ENCODE measurements at places on chromosomes 2 and 18. TPM values are rescaled to one million over a fixed set of nuclear protein-coding genes. Genes with fewer than 3 reads are reported as not detected.

DNA sequence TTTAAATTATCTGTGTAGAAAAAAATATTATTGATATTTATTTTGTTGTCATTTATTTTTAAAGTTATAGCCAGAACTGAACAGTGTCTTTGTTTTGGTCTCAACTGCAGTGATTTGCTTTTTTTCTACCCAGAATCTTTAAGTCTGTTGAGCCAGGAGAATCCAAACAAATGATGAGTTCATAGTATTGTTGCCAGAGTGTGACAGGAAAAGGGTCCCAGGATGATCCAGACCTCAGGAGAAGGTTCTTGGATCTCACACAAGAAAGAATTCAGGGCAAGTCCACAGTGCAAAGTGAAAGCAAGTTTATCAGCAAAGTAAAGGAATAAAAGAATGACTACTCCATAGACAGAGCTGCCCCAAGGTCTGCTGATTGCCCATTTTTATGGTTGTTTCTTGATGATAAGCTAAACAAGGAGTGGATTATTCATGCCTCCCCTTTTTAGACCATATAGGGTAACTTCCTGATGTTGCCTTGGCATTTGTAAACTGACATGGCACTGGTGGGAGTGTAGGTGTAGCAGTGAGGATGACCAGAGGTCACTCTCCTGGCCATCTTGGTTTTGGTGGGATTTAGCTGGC is 127.1 kb downstream of the AGPS start:
- H3K4me1 ChIP-seq: peaks cover 4% of the 10 kb centered on the region
- H3K27ac ChIP-seq: no peak overlapping the region
- no peak for DNase-seq
- H3K36me3 ChIP-seq: peaks cover 19% of the 10 kb centered on the region
- H3K4me3 ChIP-seq: no peak overlapping the region

- DNase-seq: no peak
- H3K4me1 ChIP-seq: no peaks in the 10 kb centered on the region
- no peak overlapping the region for H3K4me3 ChIP-seq
- H3K27me3 ChIP-seq: peaks cover 11% of the 10 kb centered on the region
- H3K36me3 ChIP-seq: no peaks in the 10 kb centered on the region
Observed at GRCh38 chr2:227643990-227644551, 22.5 kb upstream of the SCYGR5 start.

- DNase-seq: no peak
- H3K36me3 ChIP-seq: peaks cover 31% of the 10 kb centered on the region
- peak overlapping the region; percentile 63 for H3K4me3 ChIP-seq
- H3K27me3 ChIP-seq: no peaks in the 10 kb centered on the region
- H3K27ac ChIP-seq: peak overlapping the region; percentile 64
Observed at GRCh38 chr18:23540867-23541266, 37.6 kb downstream of the RMC1 start.

DNA sequence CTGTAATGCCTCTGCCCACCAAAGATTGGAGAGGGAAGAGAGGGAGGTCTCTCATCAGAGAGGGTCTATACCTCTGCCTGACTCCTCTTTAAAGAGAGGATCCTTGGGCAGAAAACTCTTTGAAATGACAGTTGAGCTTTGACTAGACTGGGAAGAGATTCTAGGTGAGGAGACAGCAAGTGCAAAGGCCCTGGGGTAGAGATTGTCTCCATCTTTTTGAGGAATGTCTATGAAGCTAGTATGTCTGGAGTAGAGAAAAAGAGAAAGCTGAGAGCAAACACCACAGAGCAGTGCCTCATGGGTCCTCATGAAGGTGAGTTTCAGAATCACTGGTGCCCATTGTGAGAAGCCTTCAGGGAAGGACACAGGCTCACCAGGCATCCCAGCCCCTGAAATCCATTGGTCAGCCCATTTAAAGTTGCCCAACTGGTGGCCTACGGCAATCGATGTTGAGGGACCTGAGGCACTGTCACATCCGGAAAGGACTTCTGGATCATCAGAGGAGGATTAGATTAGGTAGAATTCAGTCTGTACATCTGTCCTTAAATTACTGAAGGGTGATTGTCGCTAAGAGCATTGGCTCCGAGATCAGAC is 31.5 kb downstream of the LBH start:
- H3K4me3 ChIP-seq: no peak overlapping the region
- no peak for DNase-seq
- H3K27me3 ChIP-seq: no peaks in the 10 kb centered on the region
- H3K4me1 ChIP-seq: peaks cover 55% of the 10 kb centered on the region
- peaks cover 44% of the 10 kb centered on the region for H3K36me3 ChIP-seq

- H3K4me1 ChIP-seq: no peaks in the 10 kb centered on the region
- H3K36me3 ChIP-seq: no peaks in the 10 kb centered on the region
- no peak overlapping the region for H3K27ac ChIP-seq
- no peak for DNase-seq
- no peak overlapping the region for H3K4me3 ChIP-seq
- H3K27me3 ChIP-seq: peaks cover 21% of the 10 kb centered on the region
Observed at GRCh38 chr18:8657873-8658470, 47.4 kb upstream of the MTCL1 start.

SLC9A4 gene
- 0.06 TPM for total RNA-seq

DNA sequence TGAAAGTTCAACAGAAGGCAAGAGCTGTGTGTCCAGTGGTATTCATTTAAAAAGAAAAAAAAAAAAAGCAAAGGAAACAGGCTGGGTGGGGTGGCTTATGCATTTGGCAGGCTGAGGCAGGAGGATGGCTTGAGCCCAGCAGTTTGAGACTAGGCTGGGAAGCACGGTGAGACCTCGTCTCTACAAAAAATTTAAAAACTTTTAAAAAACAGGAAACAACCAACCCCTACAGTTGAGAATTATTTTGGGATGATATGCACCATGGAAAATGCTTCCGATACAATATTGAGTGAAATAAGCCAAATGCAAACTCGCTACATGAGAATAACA is 31.2 kb downstream of the PTPN18 start:
- H3K36me3 ChIP-seq: peaks cover 20% of the 10 kb centered on the region
- DNase-seq: no peak
- H3K27me3 ChIP-seq: peaks cover 2% of the 10 kb centered on the region
- peaks cover 4% of the 10 kb centered on the region for H3K4me1 ChIP-seq

GRCh38 chr2:235669983-235670962 is 176.4 kb downstream of the AGAP1 start:
- H3K36me3 ChIP-seq: no peaks in the 10 kb centered on the region
- peak; percentile 27 for DNase-seq
- H3K27ac ChIP-seq: no peak overlapping the region

- no peaks in the 10 kb centered on the region for H3K27me3 ChIP-seq
- DNase-seq: peak; percentile 30
- peak overlapping the region; percentile 68 for H3K4me3 ChIP-seq
- peak overlapping the region; percentile 89 for H3K27ac ChIP-seq
Observed at GRCh38 chr18:38940863-38941531, 1375.4 kb upstream of the CELF4 start.

RAX gene
- not detected for total RNA-seq

- no peak for DNase-seq
- peaks cover 7% of the 10 kb centered on the region for H3K36me3 ChIP-seq
- peak overlapping the region; percentile 73 for H3K4me3 ChIP-seq
- peaks cover 3% of the 10 kb centered on the region for H3K27me3 ChIP-seq
Observed at GRCh38 chr2:47782381-47782670, 619 bp upstream of the MSH6 start.

STEAP3 gene
- not detected for total RNA-seq

DNA sequence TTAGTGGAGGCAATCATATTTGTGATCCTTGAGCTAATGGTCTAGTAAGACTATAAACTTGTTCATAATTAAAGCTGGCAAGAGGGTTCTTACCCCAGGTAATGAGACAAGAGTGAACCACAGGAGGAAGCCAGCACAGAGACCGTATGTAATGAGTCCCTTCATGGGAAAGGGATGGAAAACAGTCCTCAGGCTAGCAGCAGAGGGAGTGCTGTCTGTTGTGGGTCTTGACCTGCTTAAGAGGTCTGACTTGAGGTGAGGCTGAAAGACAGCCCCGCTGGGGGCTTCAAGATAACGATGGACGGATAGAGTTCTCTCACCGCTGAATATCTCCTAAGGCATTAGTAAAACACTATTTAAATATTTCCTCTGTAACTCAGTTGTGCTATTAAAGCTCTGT is 16.2 kb upstream of the POLE4 start:
- peaks cover 14% of the 10 kb centered on the region for H3K27me3 ChIP-seq
- H3K4me1 ChIP-seq: peaks cover 17% of the 10 kb centered on the region
- no peak overlapping the region for H3K27ac ChIP-seq
- no peak overlapping the region for H3K4me3 ChIP-seq

CXCR1 gene
- 0.14 TPM for total RNA-seq

FAM110C gene
- total RNA-seq: 0.68 TPM

PLEK gene
- 23.4 TPM for total RNA-seq
